ENCODE measurements at places on chromosomes 16 and 17. TPM values are rescaled to one million over a fixed set of nuclear protein-coding genes. Genes with fewer than 3 reads are reported as not detected.

The TVP23A gene
- not detected for total RNA-seq

The GSDMA gene
- not detected for total RNA-seq

The TEDC2 gene
- total RNA-seq = 11.7 TPM

The KRT14 gene
- 0.82 TPM for total RNA-seq

The HOXB2 gene
- 9.0 TPM for total RNA-seq

GRCh38 chr17:68325961-68326360 is 34.7 kb downstream of the ARSG start:
- DNase-seq = no peak

- no peak for DNase-seq
Measured at GRCh38 chr17:32222621-32223020, 43.0 kb upstream of the RHBDL3 start.

- DNase-seq = no peak
Measured at GRCh38 chr17:43553573-43553972, 7.4 kb upstream of the ETV4 start.

DNA sequence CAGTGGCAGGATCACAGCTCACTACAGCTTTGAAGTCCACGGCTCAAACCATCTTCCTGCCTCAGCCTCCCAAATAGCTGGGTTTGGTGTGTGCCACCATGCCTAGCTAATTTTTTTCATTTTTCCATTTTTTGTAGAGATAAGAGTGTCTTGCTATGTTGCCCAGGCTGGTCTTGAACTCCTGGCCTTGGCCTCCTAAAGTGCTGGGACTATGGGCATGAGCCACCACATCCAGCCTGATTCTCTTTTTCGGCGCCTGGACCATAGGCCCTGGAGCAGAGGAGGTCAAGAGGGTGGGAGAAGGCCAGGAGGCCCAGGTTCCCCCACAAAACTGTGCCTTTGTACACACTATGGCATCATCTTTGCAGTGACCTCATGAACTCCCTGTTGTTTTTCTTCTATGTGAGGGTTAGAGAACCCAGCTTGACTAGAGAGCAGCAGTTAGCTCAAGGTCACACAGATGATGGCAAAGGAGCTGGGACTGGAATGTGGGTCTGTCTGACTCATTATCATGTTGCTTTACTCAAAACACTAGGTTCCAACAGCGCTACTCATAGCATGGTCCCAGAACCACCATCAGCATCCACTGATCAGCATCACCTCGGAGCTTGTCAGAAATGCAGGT is 16.3 kb downstream of the SCN4A start:
- peak; percentile 15 for DNase-seq

DNA sequence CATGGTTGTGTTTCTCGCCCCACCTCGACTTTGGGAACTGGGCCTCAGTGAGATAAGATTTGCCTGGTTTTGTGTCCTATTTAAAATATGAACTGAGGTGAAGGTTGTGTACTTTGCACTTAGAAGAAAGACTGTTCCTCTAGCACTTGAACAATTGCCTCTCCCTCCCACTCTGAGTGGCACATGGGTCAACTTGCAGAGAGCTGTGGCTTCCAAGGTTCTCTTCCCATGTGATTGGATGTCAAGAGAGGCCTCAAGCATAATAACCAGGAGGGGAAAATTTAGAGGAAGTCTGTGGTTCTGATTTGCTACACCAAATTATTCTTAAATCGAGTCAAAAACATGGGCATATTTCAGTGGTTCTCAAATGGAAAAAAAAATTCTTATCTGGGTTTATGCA is 329.2 kb downstream of the HS3ST3B1 start:
- no peak for DNase-seq

DNA sequence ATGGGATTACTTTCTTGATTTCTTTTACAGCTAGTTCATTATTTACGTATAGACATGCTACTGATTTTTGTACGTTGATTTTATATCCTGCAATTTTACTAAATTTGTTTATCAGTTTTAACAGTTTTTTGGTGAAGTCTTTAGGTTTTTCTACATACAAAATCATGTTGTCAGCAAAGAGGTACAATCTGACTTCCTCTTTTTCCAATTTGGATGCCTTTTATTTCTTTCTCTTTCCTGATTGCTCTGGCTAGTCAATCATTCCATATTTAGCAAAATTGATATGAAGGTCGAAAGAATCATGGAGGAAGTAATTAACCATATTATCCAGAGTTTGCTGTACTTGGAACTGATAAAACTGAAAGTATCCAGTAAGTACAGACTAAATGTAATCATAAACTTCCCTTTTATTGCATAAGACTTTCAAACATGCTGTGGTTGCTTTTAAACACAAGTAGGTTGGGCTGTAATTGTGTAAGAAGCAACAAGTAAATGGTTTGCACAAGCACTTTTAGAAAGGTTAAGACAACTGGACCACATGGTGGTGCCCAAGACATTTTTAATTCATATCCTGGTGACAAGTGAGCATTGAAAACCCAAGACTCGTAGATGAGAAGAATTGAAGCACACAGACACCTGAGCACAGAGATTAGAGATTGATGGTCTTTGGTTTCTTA is 8.4 kb downstream of the GDE1 start:
- no peak for DNase-seq

DNA sequence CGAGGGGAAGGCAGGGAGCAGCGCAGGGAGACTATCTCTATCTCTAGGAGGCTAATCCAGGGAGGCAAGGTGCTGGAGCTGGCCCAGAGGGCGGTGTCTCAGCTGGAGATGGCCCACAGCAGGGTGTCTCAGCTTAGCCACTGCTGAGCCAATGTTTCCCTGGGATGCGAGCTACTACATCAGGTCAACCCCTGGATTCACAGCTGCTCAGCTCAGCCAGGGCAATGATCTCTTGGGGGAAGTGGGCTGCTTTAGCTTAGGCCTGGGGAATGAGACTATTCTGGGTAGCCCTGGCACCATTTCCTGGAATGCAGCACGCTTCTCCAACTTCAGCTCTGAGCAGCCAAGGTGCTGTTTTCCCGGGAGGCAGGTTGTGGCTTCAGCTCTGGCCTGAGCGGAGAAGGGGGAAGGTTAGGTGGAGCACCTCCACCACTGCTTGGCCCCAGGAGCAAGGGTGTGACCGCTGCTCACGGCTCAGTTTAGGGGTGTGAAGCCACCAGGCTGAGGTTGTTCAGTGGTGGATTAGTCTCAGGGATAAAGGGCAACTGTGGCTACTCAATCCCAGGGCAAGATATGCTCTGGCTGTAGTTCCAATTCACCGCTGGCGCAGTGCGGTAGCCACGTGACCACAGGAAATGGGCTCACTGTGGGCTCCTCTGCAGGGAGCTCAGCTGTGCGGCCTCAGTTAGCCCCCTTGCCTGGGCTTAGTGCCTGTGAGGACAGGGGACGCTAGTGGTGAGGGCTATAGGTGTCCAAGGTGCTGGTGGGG is 5.2 kb upstream of the PRSS21 start:
- DNase-seq = no peak

- DNase-seq = no peak
Measured at GRCh38 chr16:392450-393030, 4.5 kb upstream of the NME4 start.

DNA sequence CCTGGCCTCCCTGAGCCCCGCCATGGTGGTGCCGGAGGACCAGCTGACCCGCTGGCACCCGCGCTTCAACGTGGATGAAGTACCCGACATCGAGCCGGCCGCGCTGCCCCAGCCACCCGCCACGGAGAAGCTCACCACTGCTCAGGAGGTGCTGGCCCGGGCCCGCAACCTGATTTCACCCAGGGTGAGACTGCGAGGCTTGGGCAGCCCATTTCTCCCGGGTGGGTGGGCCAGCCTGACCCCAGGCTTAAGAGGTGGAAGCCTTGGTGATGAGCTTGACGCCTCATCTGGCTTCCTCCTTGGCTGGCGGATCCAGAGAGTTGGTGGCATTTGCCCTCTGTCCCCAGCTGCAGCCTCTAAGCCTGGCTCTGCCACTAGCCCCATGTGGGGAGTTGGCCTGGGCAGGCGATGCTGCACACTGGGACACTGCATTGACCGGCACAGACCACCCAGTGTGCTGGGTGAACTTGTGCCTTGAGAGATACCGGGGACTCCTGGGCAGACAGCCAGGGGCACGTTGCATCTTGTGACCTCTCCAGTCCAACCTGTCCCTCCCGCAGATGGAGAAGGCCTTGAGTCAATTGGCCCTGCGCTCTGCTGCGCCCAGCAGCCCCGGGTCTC is 3.0 kb downstream of the CDT1 start:
- DNase-seq = no peak

GRCh38 chr16:87012954-87013938 is 303.9 kb downstream of the C16orf95 start:
- DNase-seq = no peak

GRCh38 chr16:49964973-49965372 is 60.1 kb upstream of the CNEP1R1 start:
- DNase-seq = peak; percentile 42

GRCh38 chr17:58331815-58332777 is 3.5 kb upstream of the TSPOAP1 start:
- DNase-seq = no peak

GRCh38 chr17:64399071-64399766 is 8.6 kb upstream of the PECAM1 start:
- no peak for DNase-seq

GRCh38 chr16:11033629-11034420 is 89.5 kb downstream of the CLEC16A start:
- peak; percentile 97 for DNase-seq

DNA sequence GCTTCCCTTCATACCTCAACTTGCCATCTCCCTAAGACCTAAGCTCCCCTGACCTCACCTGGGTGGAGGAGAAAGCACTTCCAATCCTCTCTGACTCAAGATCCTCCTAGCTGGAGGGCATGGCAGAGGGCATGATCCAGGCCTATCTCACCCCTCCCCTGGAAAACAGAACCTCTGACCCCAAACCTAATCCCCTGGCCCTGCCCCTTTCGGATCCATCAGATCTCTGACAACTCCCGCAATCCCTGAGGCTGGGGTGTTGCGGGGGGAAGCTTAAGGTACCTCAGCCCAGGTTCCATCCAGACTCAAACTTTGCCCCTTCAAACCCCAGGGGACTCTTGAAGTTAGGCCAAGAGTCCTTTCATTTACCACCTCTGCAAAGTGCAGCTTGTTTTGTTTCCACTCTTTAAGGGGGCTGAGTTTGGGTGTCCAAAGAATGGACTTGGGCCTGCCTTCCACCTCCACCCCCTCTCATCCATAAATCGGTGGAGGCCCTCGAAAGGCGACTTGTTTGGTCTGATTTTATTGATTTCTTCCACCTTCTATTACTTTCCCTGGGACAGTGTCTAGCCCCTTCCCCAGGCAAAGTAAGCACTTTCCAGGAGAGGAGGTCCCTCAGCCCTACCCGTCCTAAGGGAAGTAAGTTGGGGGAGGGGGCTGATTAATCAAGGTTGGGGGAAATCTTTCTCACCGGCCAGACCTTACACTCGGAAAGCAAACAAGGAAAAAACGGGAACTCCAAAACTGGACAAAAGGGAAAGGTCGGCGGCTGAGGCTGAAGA is 2.6 kb downstream of the EPOP start:
- no peak for DNase-seq

- no peak for DNase-seq
Measured at GRCh38 chr17:58344791-58345157, 7.2 kb downstream of the SUPT4H1 start.

- DNase-seq = no peak
Measured at GRCh38 chr16:11348737-11349598, 3.7 kb downstream of the RMI2 start.

- DNase-seq = no peak
Measured at GRCh38 chr16:85225257-85225656, 113.0 kb upstream of the CIBAR2 start.

GRCh38 chr17:46013502-46014165 is 14.6 kb downstream of the STH start:
- DNase-seq = peak; percentile 47

DNA sequence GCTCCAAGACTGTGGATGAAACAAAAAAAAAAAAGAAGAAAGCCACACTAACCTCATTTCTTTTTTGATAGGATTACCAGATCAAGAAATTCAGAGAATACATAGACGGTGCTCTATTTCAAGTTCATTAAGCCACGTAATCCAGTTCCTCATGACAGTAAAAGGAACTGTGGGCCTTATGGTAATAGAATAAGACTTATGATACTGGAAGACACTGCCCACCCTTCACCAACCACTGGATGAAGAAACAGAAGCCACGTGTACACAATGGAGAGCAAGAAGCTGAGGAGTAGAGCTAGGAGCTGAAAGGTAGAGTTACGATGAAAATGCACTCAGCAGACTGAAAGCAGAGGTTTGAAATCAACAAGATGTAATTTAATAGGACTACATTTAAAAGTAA is 11.2 kb downstream of the NCBP3 start:
- DNase-seq = no peak

DNA sequence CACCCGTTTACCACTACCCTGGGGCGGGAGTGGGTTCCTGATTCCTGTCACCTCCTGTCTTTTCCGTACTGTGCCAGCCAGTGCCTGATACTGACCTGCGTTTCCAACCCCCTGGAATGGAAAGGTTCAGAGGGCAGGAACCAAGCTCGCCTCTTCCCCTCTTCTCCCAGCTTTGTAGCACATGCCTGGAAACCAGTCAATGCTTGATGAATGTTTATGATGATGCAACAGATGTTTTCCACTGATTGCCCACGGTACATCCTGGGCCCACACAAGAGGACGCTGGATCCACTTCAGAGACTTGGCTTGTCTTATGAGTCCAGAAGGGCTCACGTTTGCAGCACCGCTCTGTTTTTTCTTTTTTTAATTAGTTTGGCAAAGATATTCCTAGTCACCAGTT is 262.0 kb downstream of the CPPED1 start:
- DNase-seq = no peak

DNA sequence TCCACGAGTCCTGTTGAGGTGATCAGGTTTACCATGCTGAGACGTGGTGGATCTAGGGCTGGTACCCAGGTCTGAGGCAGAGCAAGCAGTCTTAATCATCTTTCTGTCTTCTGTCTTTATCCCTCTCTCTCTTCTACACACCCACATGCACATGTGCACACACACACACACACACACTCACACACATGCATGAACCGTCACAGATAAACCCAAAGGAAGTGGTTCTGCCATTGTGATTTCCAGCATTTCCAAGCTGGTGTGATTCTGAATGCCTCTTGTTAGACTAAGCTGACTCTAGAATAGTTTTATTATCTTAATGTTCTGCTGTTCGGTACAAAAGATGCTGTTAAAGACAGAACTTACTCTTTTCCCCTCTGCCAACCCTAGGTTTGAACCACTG is 411.8 kb upstream of the SALL1 start:
- DNase-seq = no peak

- peak; percentile 39 for DNase-seq
Measured at GRCh38 chr16:46986896-46987295, 13.4 kb upstream of the DNAJA2 start.

DNA sequence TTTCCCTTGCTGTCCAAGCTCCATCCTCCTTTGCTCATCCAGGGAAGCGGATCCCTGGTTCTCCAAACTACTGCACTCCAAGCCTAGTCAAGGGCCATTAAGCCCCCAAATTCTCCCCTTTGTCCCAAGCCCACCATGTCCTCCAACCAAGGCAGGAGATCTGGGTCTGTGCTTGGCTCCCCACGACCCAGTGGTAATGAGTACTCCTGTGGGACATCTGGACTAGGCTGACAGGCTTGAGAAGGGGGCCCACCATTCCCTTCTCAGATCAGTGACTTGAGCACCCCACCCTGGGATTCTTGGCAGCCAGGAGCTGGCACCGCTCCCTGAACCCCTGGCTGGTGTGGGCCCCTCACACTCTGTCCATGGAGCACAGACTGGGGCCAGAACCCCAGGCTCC is 17.1 kb downstream of the OSBPL7 start:
- no peak for DNase-seq
